MCF 10A (cell line): ENCODE measurements at places on chromosomes 5 and 9.

- no peak for DNase-seq
Measured at GRCh38 chr9:111167341-111167740, 129.1 kb upstream of the LPAR1 start.

- peak; percentile 26 for DNase-seq
Measured at GRCh38 chr9:36729906-36730305, 157.2 kb downstream of the MELK start.

DNA sequence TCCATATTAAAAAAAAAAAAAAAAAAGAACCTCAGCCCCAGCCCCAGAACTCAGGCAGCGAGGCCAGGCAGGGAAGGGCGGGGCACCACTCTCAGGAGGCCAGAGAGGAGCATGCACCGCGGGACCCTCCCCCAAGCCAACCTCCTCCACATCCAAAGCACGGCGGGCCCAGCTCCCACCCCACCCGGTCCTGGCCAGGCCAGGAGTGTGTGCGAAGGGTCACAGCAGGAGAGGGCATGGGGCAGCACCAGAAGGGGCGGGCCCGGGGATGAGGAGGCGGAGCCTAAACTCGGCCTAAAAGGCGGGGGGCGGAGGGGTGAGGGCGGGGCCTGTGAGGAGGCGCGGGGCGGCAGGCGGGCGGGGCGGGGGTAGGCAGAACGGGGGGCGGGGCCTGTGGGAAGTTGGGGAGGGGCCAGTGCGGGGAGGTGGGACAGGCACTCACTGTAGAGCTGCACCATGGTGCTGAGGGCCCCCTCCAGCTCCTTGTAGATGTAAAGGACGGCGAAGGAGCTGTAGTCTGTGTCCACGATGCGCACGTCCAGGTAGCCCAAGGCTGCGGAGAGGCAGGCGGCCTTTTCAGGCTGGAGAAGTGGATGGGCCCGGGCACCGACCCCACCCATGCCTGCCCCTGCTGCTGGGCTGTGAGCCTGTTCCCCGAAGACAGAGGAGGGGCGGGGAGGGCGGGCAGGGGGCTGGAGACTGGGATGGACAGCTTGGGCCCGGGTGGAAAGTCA, 1.2 kb downstream of the LCN15 start:
- peak; percentile 14 for DNase-seq

DNA sequence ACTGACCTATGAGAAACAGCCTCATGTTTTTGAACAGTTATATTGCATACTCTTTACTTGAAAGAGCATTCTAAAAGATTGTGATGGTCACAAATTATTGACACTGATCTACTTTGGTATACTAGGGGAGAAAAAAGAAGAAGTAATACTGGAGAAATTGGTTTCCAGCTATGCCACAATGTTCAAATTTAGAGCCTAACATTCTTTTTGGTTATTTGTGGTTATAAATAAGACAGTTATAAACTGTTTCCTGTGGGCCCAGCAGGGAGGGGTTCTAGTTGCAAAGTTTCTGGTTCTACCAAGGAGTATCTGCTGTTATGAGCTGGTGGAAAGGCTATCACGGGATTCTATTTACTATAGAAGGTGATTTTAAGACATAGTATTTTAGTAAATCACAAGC, 4.8 kb downstream of the CWC27 start:
- no peak for DNase-seq

DNA sequence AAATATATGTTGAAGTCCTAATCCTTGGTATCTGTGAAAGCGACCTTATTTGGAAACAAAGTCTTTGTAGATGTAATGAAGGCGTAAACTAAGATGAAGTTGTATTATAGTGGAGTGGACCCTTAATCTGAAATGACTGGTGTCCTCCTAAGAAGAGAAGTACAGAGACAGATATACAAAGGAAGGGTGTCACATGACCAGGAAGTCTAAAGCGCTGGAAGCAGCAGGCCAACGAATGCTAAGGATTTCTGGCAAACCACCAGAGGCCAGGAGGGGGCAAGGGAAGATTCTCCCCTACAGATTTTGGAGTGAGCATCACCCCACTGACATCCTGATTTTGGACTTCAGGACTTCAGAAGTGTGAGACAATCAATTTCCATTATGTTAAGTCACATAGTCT, 162.4 kb downstream of the SLC12A2 start:
- no peak for DNase-seq

DNA sequence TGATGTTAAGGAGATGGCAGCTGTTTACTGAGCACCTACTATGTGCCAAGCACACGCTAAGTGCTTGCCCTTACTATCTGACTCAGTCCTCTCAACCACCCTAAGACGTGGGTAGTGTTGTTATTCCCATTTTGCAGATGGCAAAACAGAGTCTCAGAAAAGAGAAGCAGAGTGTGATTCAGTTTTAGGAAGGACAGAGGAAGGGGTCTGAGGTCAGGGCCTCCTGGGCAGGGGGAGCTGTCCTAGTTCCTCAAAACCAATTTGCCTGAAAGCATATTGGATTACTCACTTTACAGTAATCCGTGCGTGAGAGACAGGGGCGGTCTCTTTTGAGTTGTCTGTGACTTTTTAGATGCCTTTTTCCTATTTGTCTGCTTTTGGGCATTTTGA, 23.2 kb downstream of the DNM1 start:
- no peak for DNase-seq

DNA sequence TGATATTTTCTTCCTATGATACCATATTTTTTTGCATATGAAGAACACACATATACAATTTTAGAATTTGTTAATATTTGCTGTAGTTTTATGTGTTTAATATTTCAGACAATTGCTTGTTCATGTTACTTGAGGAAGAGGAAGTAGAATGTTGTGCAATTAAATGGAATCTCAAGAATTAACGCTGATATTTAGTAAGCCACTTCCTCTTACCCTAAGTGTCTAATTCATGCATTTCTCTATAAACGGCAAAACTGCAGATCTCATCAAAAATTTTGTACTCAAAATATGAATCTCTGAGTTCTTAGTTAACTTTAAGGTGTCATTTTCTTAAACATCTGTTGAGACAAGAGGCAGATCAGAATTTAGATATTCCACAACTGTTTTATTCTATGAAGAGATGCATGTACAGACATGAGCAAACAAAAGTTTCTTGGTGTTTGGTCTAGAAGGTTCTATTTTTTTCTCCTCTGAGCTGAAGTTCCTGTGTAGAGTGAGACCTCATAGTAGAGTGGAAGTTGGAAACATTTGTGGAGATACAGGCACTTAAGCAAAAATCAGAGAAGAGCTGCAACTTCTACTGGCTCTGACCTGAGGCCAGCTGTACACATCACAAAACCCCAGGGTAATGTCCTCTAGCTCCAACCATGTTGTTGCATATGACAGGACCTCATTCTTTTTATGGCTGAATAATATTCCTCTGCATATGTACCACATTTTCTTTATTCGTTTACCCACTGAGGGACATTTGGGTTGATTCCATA, 16.6 kb upstream of the TGFBI start:
- peak; percentile 59 for DNase-seq

GRCh38 chr9:4787876-4788275, 4.9 kb upstream of the RCL1 start:
- no peak for DNase-seq

DNA sequence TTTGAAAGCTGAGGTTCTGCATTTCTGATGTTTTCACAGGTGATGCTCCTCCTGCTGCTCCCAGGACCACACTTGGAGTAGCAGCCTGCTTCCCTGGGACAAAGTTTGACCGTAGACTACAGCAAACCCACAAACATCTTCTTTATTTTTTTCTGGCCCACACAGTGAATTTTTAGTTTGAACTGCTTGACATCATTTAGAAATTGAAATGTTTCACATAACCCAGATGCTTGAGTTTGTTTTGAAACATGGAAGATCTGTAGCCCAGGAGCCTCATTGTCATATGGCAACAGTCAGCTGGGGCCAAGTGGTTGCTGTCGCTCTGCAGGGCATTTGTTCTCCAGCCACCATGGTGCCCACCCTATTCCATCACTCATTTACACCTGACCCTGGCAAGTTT, 8.4 kb downstream of the SH3TC2 start:
- DNase-seq = no peak

- peak; percentile 90 for DNase-seq
Measured at GRCh38 chr9:99385814-99386279, 163.8 kb downstream of the SEC61B start.

- DNase-seq = peak; percentile 19
Measured at GRCh38 chr5:61254969-61255555, 77.0 kb upstream of the ZSWIM6 start.

GRCh38 chr5:173395933-173396308, 67.7 kb upstream of the STC2 start:
- DNase-seq = no peak

DNA sequence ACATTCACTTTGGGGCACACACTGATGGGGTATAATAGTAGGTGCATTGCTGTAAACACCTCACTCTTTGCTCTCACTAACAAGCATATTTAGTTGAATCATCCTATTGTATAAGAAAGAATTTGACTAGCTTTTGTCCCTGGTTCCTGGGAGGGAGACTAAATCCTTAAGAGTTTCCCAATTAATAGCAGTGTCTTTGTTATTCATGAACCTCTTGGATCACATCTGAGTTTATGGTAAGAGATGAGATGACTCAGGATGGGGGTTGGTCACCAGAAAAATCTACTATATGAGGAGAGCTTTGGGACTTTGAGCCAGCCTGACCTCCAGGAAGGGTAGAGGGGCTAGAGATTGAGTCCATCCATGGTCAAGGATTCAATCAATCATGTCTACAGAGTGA, 56.8 kb downstream of the PUM3 start:
- peak; percentile 14 for DNase-seq

GRCh38 chr9:133979273-133979920, 12.7 kb downstream of the VAV2 start:
- DNase-seq = no peak

DNA sequence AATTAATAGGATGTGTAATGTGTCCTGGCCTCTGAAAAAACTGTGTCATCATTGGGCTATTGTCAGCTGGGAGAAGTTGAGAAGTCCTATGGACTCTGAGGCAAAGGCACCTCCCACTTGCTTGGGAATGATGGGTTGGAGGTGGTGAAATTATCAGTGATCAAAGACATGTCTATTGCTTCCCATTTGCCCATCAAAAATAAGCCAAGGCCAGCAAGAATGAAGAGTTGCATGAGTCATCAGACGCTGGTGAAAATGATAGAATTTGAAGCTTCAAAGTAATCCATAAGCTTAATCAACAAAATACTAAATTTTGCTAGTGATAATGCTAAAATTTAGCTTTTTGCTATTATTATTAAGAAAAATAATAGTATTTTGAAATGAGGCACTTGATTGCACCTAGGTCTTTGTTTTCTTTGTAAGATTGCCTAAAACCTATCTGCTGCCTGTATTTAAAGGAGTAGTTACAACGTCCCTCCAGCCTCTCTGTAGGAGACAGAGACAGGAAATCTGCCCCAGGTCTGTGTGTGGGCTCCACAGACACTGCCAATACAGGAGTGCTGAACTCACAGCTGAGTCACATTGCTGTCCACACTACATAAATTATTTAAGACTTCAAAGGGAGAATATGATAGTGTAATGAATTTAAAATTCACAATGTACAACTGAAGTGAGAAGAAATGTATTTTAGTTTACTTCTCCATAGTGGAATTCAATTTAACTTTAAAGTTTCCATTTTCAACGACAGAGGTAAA, 48.4 kb upstream of the APC start:
- DNase-seq = no peak

GRCh38 chr9:114275246-114276004, 47.5 kb upstream of the ORM1 start:
- DNase-seq = peak; percentile 27

DNA sequence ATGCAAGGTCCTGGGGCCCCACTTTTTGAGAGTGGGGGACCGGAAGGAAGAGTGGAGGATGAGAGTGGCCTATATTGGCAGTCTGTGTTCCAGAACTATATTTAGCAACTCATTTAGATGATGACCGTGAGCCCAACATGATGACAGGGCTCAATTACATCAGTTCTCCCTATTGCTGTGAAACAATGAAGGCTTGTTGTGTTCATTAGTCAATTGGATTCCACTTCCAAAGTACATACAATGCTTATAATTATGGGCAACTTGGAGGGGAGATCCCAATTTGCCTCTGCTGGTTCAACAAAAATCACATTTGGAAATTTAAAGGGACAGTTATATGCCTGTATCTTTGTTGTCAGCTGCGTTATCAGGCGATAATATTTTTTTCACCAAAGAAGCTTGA, 91.1 kb downstream of the TARS1 start:
- DNase-seq = no peak

- DNase-seq = no peak
Measured at GRCh38 chr5:118015511-118015910, 972.8 kb downstream of the DTWD2 start.

DNA sequence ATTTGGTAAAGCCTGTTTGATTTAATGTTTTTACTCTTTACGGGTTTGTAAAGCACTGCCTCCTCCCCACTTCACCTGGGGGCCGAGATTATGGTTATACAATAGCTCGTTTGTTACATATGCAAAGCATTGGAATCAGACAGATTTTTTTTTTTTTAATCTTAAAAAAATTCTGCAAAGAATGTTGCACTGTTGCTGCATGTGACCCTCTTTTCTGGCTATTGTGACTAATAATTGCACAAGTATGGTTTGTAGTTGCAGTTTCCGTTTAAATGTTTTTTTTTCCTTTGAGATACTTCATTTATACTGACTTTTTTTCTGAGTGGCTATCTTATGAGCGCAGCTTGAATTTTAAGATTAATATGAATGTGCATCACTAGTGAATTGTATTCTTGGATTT, 165.3 kb downstream of the KDM4C start:
- DNase-seq = no peak

GRCh38 chr5:136598802-136599404, 233.6 kb upstream of the TRPC7 start:
- DNase-seq = no peak

DNA sequence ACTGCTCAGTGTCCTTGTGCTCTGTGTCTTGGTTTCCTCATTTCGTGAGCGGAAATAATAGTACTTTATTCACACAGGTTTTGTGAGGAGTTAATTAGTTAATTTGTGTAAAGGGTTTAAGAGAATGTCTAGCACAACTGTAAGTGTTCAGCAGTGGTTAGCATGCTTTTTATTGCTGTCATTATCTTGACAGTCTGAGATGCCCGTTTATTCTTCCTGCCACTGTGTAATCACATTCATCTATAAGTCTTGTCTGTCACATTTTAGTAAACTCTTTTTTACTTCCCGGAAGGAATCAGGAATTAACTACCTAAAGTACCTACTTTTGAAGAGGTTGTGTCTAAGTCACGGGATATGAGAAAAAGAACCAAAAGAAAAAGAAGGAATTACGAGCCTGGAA, 38.0 kb downstream of the IQGAP2 start:
- DNase-seq = no peak

DNA sequence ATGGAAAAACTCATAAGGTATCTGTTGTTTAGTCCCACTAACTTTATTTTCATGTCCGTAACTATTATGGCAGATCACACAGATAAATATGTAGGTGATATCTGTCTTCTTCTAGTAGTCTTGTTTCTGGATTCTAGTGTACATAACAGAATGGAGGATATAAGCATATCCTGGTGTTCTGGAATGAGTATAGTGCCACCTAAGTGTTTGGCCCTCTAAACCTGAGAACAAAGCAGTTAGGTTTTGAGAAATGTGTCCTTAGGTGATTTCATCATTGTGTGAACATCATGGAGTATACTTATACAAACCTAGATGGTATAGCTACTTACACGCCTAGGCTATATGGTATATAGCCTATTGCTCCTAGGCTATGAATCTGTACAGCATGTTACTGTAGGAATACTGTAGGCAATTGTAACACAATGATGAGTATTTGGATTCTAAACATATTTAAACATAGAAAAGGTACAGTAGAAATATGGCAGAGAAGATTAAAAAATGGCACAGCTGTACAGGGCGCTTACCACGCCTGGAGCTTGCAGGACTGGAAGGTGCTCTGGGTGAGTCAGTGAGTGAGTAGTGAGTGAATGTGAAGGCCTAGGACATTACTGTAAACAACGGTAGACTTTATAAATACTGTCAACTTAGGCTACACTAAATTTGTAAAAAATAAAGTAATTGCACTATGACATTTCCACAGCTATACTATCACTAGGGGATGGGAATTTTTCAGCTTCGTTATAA, 150.3 kb upstream of the SLC24A2 start:
- no peak for DNase-seq
